ENCODE measurements at places on chromosomes 13 and 19.

DNA sequence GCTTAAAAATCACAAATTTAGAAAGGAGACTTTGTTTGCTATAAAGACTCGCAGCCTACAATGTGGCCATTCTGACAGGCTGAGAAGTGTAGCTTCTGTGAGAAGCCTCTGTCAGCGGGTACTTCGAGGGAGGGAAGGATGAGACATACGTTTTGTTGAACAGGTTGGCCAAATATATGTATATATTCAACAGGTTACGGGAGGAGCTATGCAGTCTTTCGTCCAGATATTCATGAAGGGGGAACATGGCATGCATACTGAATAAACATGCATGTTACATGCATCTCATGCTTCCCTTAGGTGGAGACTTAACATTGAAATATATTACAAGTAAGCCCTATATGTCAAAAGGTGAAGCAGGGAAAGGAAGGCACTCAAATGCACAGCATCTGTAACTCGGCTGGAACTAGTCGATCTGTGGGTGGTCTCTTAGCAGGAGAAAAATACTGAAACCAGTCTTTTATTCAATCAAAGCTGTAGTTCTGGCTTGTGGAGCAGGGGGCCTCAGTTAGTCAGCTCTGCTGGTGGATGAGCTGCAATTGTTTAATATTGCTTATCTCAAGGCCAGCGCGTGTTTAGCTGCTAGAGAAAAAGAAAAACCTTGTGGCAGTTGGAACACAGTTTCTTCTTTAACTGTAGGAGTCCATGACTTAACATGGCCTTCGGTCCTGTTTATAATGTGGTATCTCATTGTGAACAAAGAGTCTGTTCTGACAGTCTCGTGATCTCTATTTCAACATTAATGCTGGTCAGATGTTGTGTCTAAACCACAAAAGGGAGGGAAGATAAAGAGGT is 94.3 kb downstream of the FAM216B start:
- DNase-seq = no peak

- no peak for DNase-seq
Observed at GRCh38 chr19:55554302-55554701, 9.0 kb upstream of the SBK3 start.

GRCh38 chr13:50707628-50708027 is 135.9 kb downstream of the DLEU7 start:
- no peak for DNase-seq

GRCh38 chr13:28179974-28180373 is 41.6 kb downstream of the PAN3 start:
- DNase-seq = no peak

- DNase-seq = no peak
Observed at GRCh38 chr19:10339380-10339960, at the start of gene ICAM3. Gene ICAM3 (minus strand): TSS chr19:10339624. CDS start chr19:10339614, 10 bp downstream.

DNA sequence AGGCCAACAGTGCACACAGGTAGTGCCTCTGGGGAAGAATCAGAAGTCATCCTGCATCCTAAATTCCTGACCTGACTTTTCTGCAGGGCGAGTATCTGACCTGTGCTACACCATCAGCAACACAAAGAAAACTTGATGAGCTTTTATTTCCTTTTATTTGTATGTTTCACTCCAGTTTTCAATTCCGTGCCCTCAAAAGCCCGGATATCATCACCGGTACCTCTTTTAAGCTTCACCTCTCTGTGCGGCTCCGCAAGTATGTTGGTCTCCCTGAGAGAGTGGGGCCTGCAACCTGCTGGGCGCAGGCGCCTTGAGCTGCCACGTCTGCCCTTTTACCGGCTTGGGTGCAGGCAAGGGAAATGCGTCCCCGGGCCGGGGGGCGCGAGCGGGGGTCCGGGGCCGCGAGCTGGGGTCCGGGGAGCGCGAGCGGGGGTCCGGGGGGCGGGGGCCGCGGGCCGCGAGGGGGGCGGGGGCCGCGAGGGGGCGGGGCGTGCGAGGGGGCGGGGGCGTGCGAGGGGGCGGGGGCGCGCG is 4.3 kb upstream of the DUXA start:
- no peak for DNase-seq

- DNase-seq = no peak
Observed at GRCh38 chr13:112836940-112837339, 132.1 kb upstream of the MCF2L start.

DNA sequence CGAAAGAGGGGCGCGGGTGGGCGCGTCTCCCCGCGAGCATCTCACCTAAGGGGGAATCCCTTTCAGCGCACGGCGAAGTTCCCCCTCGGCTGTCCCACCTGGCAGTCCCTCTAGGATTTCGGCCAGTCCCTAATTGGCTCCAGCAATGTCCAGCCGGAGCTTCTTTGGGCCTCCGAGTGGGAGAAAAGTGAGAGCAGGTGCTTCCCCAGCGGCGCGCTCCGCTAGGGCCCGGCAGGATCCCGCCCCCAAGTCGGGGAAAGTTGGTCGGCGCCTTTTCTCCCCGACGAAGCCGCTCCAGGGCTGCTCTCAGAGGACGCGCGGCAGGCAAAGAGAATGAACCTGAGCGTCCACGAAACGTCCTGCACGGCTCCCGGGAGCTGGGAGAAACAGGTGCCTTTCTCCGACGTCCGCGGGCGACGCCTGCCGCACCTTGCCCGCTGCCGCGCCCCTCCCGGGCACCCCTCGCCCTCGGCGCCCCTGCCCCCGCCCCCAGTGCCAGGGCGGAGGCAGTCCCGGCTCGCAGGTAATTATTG is 366 bp upstream of the KL start:
- no peak for DNase-seq

DNA sequence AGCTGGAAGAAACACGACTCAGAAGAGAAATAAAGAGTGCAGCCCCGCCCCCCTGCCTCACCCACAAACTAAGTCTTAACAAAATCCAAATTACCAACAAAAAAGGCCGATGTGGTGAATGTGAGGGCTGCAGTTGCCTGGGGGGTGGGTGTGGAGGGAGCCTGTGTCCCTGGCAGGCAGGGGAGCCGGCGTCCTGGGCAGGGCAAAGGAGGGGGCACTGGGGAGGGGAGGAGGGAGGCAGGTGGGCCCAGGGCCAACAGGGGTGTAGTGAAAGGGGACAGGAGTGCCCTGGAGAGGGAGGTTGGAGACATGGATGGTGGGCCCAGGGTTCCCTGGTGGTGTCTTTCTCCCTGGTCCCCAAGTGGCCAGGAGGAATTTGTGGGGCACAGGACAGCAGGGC is 4.0 kb downstream of the IRGC start:
- no peak for DNase-seq

GRCh38 chr13:97974773-97975172 is 21.3 kb downstream of the IPO5 start:
- DNase-seq = no peak

All from activated CD8-positive, alpha-beta memory T cell treated with anti-CD3 and anti-CD28 coated beads for 1 hour (primary cell).